Activated T-helper 2 cell treated with anti-CD3 and anti-CD28 coated beads, Interferon-gamma antibody, Interleukin-2, Interleukin-4, amounts not matched to agents 10 μg/mL and 5 μg/mL and 100 μg/mL, durations not matched to agents 14 hours and 24 hours and 36 hours (primary cell): ENCODE measurements at places on chromosomes 3 and 15.

GRCh38 chr3:132279030-132279429, 38.2 kb upstream of the ACP3 start:
- no peak overlapping the region for H3K4me3 ChIP-seq
- DNase-seq, result no peak
- no peaks in the 10 kb centered on the region for H3K36me3 ChIP-seq
- H3K27me3 ChIP-seq, result no peaks in the 10 kb centered on the region
- no peak overlapping the region for H3K27ac ChIP-seq

DNA sequence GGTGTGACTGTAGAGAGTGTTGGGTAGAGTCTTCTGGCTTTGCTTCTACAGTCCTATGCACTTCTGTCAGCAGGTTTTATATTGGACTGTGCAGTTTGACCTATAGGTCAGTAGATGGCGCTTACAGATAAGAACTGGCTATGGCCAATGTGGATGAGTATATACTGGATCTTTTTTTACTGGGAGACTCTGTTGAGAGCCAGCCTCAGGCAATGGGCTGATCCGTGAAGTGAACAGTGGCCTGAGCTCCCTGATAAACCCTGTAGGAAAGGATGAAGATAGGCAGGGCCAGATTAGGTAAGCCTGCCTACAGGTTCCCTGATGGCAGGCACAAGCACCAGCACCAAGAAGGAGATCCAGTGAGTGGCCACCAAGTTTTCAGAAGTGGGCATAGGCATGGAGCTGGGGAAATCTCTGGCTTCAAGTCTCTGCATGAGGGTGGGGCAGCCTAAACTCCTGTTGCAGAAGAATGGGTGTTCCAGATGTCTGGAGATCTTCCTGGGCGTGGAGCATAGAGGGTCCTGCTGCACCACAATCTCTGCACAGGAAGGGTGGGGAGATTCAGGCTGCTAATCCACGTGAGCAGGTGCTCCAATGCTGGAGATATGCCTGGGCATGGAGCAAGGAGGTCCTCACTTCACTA, 326.0 kb upstream of the SGO1 start:
- H3K27me3 ChIP-seq, result no peaks in the 10 kb centered on the region
- no peaks in the 10 kb centered on the region for H3K4me1 ChIP-seq
- H3K27ac ChIP-seq, result no peak overlapping the region

- no peaks in the 10 kb centered on the region for H3K36me3 ChIP-seq
- DNase-seq, result no peak
- no peak overlapping the region for H3K27ac ChIP-seq
Observed at GRCh38 chr3:36434687-36435426, 54.6 kb downstream of the STAC start.

GRCh38 chr3:9934993-9935392, 1.4 kb downstream of the CRELD1 start:
- H3K36me3 ChIP-seq, result peaks cover 23% of the 10 kb centered on the region
- no peak for DNase-seq
- H3K4me3 ChIP-seq, result peak overlapping the region; percentile 98
- no peaks in the 10 kb centered on the region for H3K27me3 ChIP-seq

DNA sequence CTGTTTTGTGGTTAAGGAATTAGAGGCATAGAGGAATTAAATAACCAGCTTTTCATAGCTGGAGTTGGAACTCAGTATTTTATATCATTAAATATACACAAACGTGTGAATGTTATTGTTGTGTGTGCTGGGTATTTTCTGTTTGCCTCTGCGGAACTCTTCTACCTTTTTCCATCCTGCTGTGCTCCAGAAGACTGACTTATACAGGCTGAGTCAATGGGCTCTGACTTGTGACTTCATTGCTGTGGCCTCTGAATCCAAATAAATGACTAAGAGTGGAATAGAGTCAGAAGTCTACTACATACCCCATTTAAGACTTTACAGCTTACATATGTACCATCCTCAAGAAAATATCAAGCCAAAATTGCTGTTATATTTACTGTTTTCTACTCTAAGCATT, 17.6 kb downstream of the ARIH1 start:
- peaks cover 10% of the 10 kb centered on the region for H3K36me3 ChIP-seq
- no peaks in the 10 kb centered on the region for H3K27me3 ChIP-seq
- H3K4me1 ChIP-seq, result peaks cover 7% of the 10 kb centered on the region
- H3K4me3 ChIP-seq, result no peak overlapping the region
- DNase-seq, result no peak

GRCh38 chr3:165196577-165197480, 645 bp upstream of the SLITRK3 start:
- H3K36me3 ChIP-seq, result no peaks in the 10 kb centered on the region
- H3K27ac ChIP-seq, result no peak overlapping the region
- H3K27me3 ChIP-seq, result peaks cover 59% of the 10 kb centered on the region
- peak overlapping the region; percentile 17 for H3K4me3 ChIP-seq
- H3K4me1 ChIP-seq, result peaks cover 6% of the 10 kb centered on the region
- no peak for DNase-seq

- H3K27me3 ChIP-seq, result peaks cover 2% of the 10 kb centered on the region
- DNase-seq, result peak; percentile 37
- H3K36me3 ChIP-seq, result no peaks in the 10 kb centered on the region
- no peak overlapping the region for H3K4me3 ChIP-seq
- peaks cover 5% of the 10 kb centered on the region for H3K4me1 ChIP-seq
Observed at GRCh38 chr3:112043621-112044201, 9.2 kb downstream of the TMPRSS7 start.

GRCh38 chr3:45477041-45477725, 88.8 kb downstream of the LARS2 start:
- H3K4me1 ChIP-seq, result no peaks in the 10 kb centered on the region
- no peak overlapping the region for H3K27ac ChIP-seq
- no peak for DNase-seq
- no peak overlapping the region for H3K4me3 ChIP-seq

GRCh38 chr3:123350971-123351370, 97.9 kb downstream of the ADCY5 start:
- H3K4me3 ChIP-seq, result no peak overlapping the region
- H3K27ac ChIP-seq, result no peak overlapping the region
- H3K27me3 ChIP-seq, result peaks cover 6% of the 10 kb centered on the region
- H3K36me3 ChIP-seq, result no peaks in the 10 kb centered on the region
- H3K4me1 ChIP-seq, result no peaks in the 10 kb centered on the region
- DNase-seq, result no peak

DNA sequence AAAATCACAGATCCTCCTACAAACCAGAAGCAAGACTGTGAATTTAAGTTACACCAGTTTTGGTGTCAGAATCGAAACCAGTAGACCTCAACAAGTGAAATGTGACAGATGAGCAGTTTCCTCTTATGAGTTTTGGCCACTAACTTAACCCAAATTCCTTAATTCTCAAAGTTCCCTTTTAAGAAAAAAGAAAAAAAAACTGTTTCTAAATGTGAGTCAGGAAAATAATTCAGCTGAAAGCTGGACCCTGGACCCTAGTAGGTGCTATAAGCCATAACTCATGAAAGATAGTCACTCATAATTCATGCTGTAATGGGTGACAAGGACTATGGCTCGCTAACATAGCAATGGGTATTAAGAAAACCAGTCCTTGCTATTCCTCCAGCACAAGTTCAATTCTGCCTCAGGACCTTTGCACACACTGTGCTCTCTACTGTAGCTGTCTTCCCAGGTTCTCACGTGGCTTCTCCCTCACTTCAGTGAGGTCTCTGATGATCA, 9.0 kb upstream of the THRB start:
- no peaks in the 10 kb centered on the region for H3K4me1 ChIP-seq
- peaks cover 4% of the 10 kb centered on the region for H3K27me3 ChIP-seq
- no peaks in the 10 kb centered on the region for H3K36me3 ChIP-seq
- DNase-seq, result no peak
- no peak overlapping the region for H3K27ac ChIP-seq

- no peak for DNase-seq
- no peak overlapping the region for H3K27ac ChIP-seq
- H3K36me3 ChIP-seq, result no peaks in the 10 kb centered on the region
- H3K27me3 ChIP-seq, result no peaks in the 10 kb centered on the region
- no peaks in the 10 kb centered on the region for H3K4me1 ChIP-seq
- no peak overlapping the region for H3K4me3 ChIP-seq
Observed at GRCh38 chr15:77904436-77904821, 173.1 kb downstream of the TBC1D2B start.

- H3K36me3 ChIP-seq, result peaks cover 57% of the 10 kb centered on the region
- H3K4me3 ChIP-seq, result no peak overlapping the region
- DNase-seq, result no peak
- no peak overlapping the region for H3K27ac ChIP-seq
- H3K27me3 ChIP-seq, result no peaks in the 10 kb centered on the region
Observed at GRCh38 chr3:172259111-172259541, 189.1 kb downstream of the GHSR start.

GRCh38 chr15:92891533-92892200, 8.5 kb upstream of the CHD2 start:
- H3K36me3 ChIP-seq, result peaks cover 85% of the 10 kb centered on the region
- DNase-seq, result no peak
- no peak overlapping the region for H3K27ac ChIP-seq
- peaks cover 59% of the 10 kb centered on the region for H3K4me1 ChIP-seq

DNA sequence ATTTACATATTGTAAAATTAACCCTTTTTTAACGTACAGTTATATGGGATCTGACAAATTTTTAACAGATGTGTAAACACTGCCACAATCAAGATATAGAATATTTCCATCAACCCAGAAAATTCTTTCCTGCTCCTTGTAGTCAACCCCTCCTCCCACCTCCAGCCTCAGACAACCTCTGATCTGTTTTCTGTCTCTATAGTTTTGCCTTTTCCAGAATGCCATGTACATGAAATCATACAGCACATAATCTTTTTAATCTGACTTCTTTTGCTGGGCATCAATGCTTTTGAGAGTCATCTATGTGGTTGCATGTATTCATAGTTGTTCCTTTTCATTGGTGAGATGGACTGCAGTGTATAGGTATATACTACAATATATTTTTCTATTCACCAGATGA, 153.0 kb downstream of the SMAD6 start:
- no peak for DNase-seq
- peaks cover 9% of the 10 kb centered on the region for H3K4me1 ChIP-seq
- H3K27ac ChIP-seq, result no peak overlapping the region
- H3K36me3 ChIP-seq, result no peaks in the 10 kb centered on the region
- H3K4me3 ChIP-seq, result no peak overlapping the region
- peaks cover 16% of the 10 kb centered on the region for H3K27me3 ChIP-seq
